ENCODE measurements at places on chromosomes 2 and 18. TPM values are rescaled to one million over a fixed set of nuclear protein-coding genes. Genes with fewer than 3 reads are reported as not detected.

NAT8 gene
- polyA plus RNA-seq, result not detected

PROKR1 gene
- polyA plus RNA-seq, result not detected

GPR35 gene
- polyA plus RNA-seq, result 0.06 TPM

SGPP2 gene
- not detected for polyA plus RNA-seq

SPATS2L gene
- 361 TPM for polyA plus RNA-seq

- no peak for DNase-seq
These were observed 42.9 kb upstream of the CABYR start for GRCh38 chr18:24095976-24096375.

DNA sequence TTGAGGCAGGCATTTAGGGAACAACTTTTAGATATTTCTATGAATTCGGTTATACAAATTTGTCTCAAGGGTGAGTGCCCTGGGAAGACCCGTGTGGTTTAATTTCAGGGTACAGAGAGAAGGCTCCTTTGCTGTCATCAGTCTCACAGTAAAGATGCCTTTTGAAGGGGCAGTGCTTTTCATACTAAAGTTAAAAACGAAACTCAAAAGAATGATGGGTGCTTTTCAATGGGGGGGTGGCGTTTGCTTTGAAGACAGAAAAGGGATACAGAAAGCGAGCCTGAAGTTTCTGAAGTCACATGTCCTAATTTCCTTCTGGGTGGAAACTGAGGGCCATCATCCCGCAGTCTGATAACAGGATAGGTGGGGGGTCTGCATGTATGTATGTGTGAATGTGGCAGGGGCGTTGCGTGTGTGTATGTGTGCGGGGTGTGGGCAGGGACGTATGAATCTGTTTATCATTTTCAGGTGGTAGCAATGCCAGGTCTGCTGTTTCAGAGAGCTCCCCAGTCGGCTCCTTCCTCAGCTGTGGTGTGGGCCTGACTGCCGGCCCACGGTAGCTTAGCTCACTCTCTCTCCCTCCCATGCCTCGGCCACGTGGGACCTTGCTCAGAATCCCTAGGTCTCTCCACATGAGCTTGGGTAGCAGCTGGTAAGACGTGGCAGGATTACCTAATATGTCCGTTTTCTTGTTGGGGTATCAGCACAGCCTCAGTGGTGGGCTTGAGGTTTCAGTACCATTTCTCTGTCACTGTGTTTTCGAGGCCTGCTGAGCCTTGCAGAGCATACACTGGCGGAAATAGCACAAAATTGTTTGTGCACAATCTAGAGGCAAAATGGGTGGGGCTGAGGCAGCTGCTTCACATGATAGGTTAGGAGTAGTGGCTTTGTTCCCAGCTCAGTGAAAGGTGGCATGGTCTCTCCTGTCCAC lies 32.7 kb downstream of the ARHGAP25 start:
- DNase-seq, result no peak

DNA sequence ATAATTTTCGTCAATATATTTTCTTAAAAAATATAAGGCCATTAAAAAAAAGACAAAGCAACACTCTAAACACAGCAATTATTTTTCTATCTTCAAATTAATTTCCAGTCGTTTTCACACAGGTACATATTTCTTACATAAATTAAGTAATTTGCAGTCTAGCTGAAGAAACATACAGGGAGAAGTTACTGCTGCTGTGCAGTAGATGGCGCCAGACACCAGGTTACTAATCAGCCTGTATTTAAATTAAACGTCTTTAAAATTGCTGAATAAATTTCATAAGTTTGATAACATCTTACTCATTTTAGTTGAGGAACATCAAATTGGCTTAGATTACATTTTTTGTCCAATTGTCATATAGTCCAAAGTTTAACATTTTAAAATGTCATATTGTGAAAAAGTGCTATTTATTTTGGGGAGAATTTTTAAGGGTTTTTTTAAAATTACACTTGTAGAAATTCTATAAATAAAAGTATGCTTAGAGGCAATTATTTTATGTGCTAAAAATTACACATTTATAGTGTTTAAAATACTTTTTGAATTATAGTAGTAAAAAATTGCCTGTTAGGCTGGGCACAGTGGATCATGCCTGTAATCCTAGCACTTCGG lies 88.4 kb downstream of the PMAIP1 start:
- DNase-seq, result peak; percentile 51

DNA sequence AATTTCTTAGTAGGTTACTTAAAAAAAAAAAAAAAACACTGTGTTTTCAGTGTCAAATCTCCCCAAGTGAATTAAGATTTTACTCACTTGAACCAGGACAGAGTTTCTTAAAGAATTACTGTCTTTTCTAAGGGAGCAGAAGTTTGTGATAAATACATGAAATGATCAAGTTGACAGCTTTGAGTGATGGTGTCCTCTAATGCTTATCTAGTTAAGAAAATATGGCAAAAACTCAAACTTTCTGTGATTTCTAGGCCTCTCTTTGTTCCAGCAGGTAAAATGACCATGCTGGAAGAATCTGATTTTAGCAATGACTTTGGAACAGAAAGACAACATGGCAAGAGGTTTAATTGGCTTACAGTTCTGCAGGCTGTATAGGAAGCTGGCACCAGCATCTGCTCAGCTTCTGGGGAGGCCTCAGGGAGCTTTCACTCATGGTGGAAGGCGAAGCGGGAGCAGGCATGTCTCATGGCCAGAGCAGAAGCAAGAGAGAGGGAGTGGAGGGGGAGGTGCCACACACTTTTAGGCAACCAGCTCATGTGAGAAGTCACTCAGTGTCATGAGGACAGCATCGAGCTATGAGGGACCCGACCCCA lies 6.6 kb downstream of the MAPRE2 start:
- DNase-seq, result no peak

DNA sequence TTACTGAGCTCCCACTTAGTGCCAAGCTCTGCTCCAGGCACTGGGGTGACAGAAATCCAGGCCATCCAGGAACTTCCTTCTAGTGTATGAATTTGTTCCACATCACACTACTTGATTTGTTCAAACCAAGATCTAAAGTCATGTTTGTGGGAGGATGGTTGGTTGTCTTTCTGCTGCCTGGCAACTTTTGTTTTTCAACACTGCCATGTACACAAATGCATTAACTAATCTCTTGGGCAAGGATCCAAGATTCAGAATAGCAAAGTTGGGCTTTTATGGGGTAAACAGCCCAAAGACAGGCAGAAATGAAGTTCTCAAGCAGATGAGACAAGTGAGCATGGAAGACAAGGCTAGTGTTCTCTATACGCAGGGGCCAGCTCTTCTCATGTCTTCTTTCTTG lies 53.4 kb upstream of the PROKR1 start:
- no peak for DNase-seq

- no peak for DNase-seq
These were observed 6.0 kb upstream of the NCK2 start for GRCh38 chr2:105738658-105739241.

GRCh38 chr2:32262105-32262504 lies 2.6 kb downstream of the NLRC4 start:
- DNase-seq, result no peak

GRCh38 chr2:164164602-164165001 lies 428.8 kb upstream of the FIGN start:
- DNase-seq, result no peak

DNA sequence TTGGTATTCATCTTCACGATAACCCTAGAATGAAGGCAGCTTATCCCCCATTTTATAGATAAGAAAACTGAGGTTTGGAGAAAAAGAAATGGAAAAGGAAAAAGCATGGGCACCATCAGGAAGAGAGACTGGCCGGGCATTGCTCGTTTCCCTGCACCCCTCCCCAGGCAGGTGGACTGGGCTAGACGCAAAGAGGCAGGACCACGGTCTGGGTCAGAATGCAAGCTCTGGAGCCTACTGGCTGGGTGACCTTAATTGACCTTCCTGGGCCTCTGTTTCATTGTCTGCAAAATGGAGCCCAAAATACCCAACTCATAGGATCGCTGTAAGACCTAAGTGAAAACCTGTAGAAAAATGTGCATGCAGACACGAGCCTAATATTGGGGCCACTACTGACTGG lies 135.3 kb upstream of the GLI2 start:
- no peak for DNase-seq

DNA sequence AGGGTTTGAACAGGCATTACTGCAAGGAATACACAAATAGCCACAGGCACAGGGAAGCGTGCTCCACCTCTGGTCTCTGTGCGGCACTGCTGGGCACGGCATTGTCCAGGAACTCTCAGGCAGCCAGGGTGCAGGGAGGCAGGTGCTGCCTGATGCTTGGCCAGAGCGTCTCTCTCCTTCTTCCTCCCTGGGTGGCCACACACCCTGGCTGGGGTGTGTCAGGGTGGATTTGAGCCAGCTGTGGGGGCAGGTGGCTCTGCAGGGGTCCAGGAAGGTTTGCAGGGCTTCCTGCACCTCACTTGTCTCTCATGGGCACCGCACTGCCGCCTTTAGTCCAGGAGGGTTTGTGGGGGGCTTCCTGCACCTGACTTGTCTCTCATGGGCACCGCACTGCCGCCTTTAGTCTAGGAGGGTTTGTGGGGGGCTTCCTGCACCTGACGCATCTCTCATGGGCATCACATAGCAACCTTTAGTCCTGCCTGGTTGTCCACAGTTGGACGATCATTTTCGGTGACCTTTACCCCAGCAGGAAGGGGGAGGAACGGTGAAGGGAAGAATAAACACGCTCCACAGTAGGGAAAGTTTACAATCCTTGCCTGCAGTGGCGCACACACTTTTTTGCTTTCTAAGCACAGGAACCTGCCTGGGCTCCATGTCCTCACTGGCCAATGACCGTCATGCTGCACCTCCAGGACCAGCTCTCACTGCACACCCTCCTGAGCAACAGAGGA lies 332.9 kb downstream of the EIPR1 start:
- no peak for DNase-seq

GRCh38 chr2:105140240-105140568 lies 101.3 kb upstream of the GPR45 start:
- DNase-seq, result no peak

- no peak for DNase-seq
These were observed 51.5 kb downstream of the L3MBTL4 start for GRCh38 chr18:6363216-6363615.

- no peak for DNase-seq
These were observed 4.1 kb downstream of the DAPL1 start for GRCh38 chr2:158799181-158799580.

- no peak for DNase-seq
These were observed 6.4 kb downstream of the TWIST2 start for GRCh38 chr2:238854246-238854645.

DNA sequence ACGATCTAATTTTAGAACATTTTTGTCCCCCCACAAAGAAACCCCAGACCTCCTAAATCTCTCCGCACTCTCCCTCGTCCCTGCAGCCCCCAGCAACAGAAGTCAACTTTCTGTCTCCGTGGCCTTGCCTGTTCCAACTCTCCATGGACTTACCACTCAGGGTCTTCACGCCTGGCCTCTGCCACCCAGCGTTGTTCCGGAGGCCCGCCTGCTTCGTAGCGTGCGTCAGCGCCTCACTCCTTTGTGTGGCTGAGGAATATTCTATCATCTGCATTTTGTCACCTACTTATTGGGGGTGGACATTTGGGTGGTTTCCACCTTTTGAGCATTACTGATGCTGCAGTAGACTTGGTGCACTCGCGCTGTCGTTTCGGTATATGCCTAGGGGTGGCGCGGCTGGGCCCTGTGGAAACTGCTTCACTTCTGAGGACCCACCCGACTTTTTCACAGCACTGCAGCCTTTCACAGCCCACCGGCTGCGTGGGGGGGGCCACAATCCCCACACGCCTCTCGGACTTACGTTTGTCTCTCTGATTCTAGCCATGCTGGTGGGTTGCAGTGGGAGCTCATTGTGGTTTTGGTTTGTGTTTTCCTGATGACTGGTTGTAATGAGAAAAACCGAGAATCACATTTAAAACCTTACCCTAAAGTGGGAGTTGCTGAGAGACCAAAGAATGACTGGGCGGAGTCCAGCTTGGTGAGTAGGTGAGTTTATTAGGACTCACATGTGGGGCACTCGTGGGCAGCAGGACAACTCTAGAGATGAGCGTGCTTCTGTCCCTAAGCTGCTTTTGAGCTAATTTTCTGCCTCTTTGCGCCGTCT lies 1.4 kb upstream of the HSBP1L1 start:
- DNase-seq, result no peak

DNA sequence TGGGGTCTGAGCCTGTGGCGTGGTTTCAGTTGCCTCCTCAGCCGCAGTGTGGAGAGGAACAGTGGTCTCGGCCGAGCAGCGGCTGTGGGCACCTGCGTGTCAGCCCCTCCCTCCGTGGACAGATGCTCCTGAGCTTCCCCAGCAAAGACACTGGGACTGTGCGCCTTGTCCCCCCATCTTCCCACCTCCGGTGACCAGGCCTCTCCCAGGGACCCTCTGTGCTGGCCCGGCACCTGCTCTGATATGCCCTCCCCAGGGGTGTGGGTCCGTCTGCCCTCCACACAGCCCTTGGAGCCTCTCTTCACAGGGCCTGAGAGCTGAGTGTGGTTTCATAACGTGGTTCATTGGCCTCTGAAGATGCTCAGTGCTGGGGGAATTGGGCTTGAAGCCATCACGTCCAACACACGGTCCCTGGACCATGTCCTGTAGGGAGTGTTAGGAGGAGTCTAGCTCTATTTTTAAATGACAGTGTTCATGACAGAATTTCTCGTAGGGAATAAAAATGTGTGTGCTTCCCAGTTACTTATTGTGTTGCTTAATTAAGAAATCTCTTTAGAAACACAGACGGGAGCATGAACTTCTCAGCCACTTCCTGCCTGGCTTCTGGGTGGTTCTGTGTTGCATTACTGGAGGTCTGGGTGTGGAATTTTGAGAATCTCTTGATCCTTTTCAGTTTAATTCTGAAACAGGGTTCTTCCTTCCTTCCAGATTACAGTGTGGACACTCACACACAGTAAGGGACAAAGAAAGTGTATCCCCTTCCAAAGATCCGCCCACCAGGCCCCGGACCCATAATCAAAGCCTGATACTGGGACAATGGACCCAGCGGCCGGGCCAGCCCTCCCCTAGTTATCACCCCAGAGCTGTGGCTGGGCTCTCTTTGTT lies 110.7 kb downstream of the NFATC1 start:
- DNase-seq, result no peak

GRCh38 chr2:165120740-165121467 lies 82.9 kb downstream of the SCN3A start:
- DNase-seq, result no peak

Measured in AG04450 (cell line).